ENCODE measurements at places on chromosomes 16 and 17.
A peak's percentile ranks its signal among the peaks of the same experiment; 100 is the strongest.

DNA sequence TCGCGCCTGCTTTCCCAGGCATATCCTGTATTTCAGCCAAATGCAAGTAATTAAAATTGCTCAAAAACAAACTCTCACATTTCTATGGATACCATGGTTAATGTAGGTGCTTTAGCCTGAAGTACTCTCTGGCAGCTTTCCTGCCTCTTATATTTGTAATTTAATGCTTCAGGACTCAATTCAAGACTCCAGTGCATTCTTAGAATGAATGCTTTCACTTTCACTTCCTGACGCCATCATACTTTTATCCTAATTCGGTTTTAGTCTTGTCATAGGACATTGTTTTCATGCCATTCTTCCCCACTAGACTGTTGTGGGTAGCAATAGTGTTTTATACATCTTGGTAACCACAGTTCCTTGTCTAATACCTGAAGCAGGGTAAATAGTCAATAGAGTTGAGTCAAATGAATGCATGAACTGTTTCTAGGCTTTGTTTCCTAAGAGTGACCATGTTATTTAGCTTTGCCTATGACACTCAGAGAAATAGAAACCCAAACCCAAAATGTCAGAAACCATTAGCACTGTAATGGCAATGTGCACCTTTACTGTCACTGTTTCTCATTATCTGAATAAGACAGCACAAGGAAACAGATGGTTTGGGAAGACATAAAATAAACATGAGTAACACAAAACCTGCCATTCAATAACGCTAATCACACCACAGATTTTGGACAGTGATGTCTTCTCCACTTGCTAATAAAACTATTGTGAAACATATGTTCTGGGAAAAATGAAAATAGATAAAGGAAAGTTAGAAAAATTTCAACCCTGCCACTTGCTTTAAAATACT lies 705.5 kb downstream of the CDH11 start:
- DNase-seq: no peak

- peak; percentile 90 for DNase-seq
Measured at GRCh38 chr17:60601447-60602384, 1.7 kb downstream of the PPM1D start.

DNA sequence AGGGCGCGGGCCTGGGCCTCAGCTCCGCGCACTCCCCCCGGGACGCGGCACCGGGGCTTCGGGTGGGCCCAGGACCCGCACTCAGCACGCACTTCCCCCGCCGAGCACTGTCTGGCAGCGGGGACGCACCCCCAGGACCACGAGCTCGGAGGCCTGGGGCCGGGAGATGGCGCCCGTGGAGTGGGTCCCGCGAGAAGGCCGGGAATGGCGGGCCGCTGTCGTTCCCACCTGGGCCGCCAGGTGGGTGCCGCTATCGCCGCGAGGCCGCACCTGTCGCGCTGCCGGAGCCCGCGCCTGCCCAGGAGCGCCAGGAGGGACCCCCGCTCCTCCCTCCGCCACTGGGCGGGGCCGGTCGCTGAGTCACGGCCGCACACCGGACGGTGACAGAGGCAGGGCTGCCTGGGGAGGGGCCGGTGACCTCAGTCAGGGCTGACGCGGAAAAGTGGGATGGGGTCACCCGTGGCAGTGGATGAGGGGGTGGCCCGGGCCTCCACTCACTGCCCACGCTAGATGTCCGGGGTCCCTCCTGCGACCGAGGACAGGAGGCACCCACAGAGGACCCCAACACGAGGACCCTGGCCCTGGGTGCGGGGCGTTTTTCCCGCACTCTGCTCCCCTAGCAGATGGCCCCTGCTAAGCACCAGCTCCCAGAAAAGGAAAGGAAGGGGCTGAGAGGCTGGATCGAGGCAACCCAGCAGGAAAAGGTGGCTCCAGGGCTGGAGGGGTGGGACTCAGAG lies 6.9 kb upstream of the ACTG1 start:
- peak; percentile 35 for DNase-seq

GRCh38 chr17:56125830-56126819 lies 27.1 kb upstream of the ANKFN1 start:
- DNase-seq: peak; percentile 25

DNA sequence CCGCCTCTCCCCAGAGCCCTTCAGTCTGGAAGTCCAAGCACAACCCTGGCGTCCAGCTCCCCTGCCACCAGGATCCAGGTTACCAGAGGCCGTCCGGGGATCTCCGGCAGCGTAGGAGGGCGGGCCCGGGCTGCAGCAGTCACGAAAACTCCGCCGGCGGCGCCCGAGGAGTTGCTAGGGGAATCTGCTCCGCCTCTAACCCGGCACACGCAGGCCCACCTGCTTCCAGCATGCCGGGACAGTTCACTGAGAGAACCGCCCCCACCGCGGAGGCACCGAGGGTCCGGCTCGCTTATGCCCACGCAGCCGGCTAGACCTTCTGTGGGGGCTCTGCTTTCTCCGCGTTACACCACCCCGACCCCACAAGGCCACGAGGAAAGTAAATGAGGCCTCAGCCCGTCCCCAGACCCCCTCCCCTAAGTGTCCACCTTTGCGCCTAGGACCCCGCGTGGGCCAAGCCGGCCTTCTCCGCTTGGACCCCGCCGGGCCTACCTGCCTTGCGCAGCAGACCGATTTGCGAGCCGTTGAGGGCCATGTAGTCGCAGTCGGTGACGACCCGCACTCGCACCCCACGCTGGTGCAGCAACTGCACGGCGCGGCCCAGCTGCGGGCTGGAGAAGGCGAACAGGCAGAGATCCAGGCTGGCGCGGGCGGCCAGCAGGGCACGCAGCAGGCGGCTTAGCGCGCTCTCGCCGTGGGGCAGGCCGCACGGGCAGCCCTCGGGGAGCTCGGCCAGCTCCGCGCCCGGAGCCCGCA lies 587 bp downstream of the PLD6 start:
- DNase-seq: peak; percentile 72

DNA sequence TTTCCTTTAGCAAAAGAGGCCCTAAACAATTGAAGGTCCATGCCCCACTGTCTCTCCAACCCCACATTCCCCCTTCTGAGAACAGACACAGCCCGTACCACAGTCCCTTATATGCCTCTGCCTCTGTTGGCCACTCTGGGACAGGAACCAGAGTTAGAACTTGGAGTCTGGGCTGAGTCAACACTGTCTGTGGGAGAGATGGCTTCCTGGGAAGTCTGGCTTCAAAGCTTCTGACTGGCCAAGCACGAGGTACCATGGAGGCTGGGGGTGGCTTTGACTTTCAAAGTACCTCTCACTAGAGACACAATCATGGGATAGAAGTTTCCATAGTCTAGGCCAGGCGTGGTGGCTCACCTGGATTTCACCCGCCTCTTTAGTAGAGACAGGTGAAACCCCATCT lies 14.9 kb upstream of the SPOP start:
- DNase-seq: no peak

- DNase-seq: peak; percentile 38
Measured at GRCh38 chr17:10754109-10754508, 24.3 kb upstream of the TMEM220 start.

All from erythroblast (primary cell).